NCI-H1930 (cell line): ENCODE measurements at places on chromosomes 2 and 18.
A peak's percentile ranks its signal among the peaks of the same experiment; 100 is the strongest.

- no peak for DNase-seq
Observed at GRCh38 chr2:191607096-191607495, 70.8 kb upstream of the NABP1 start.

DNA sequence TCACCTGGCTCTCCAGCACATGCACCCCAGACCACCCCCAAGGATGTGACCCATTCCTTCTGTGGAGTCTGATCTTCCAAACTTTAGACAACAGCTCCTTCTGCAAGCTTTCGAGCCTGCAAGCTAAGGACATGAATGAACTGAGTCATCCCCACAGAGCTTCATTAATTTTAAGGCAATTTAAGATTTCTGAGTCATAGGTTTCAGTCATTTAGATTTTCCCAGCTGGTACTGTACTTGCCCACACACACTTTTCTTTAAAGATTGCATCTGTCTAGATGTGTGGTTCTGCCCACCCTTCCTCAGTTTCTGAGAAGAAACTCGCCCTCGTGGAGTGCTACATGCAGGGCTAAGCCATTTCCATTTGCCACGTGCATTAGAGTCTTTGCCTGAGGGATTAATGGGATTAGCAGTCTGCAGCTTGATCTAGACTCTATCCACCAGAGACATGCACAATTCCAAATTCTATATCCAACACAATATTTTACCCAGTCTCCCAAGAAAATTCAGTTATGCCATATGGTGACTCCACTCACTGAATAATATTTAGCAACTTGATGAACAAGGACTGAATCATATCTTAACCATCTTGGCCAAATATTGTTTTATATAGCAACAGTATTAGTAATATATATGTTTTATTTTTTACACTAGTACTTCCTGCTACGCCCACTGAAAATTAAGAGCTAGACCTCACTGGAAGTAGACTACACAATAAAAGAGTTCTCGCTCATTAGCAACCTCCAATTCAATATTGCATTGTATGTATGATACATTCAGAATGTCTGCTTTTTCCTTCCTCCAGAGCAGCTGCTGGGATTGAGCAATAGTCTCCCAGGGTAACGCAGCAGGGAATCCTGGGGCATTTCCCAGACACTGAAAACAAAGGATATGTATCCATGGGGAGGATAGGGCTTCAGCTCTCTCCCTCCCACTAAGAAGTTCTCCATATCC, 14.3 kb upstream of the TRIB2 start:
- DNase-seq, result no peak

DNA sequence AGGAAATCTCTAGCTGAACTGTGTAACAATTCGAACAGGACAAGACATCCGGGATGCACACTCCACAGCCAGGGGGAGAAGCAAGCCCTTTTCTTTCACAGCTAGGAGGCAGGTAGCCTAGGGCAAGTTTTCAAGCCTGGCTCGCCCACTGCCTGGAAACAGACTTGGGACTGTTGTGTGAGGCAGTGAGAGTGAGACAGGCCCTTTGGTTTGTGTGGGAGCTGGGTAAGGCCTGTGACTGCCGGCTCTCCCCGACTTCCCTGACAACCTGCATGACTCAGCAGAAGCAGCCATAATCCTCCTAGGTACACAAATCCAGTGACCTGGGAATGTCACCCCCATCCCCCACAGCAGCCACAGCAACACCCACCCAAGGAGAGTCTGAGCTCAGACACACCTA, 179.7 kb downstream of the WDPCP start:
- no peak for DNase-seq

DNA sequence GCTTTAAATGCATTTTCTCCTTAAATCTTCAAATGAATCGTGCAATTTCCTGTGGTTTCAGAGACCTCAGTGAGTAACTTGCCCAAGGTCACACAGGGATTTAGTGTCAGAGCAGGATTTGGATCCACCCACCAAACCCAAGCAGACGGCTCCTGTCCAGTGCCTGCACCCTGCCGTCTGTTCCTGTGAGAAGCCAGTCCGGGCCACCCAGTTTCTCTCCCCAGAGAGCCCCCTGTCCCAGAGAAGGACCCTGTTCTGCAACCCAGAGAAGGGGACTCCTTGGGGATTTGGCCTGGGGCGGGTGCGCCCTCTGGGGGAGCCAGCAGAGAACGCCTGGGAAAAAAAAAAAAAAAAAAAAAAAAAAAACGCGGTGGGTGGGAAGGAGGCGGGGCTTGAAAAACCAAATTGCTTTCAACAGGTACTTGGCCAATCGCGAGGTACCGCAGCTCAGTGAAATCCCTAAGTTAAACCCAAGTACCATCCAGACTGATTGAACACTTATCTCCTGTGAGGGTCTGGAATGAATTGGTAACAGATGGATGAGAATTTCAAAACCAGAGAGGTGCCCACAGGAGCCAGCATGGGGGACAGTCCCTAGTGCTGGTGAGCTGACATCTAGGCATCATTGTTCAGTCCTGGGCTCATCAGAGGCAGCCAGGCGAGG, 30.9 kb upstream of the REEP1 start:
- DNase-seq, result peak; percentile 12

- no peak for DNase-seq
Observed at GRCh38 chr18:80245781-80246444, 1.4 kb downstream of the PARD6G start.

- no peak for DNase-seq
Observed at GRCh38 chr18:25282282-25282681, 69.7 kb downstream of the ZNF521 start.

GRCh38 chr2:37982147-37982582, 57.1 kb downstream of the RMDN2 start:
- DNase-seq, result peak; percentile 35

GRCh38 chr2:85847051-85847588, 41.7 kb downstream of the ST3GAL5 start:
- no peak for DNase-seq
